ENCODE measurements at places on chromosomes 13 and 19. TPM values are rescaled to one million over a fixed set of nuclear protein-coding genes. Genes with fewer than 3 reads are reported as not detected.

HS6ST3 gene
- 21.3 TPM for total RNA-seq

KLK5 gene
- total RNA-seq = not detected

ZNF439 gene
- 74.8 TPM for total RNA-seq

SDHAF1 gene
- 13.5 TPM for total RNA-seq

FGF21 gene
- total RNA-seq = not detected

ZNF888 gene
- total RNA-seq = 5.0 TPM

MYCBP2 gene
- 513 TPM for total RNA-seq

LGALS4 gene
- total RNA-seq = not detected

LSR gene
- 3.1 TPM for total RNA-seq

KLK1 gene
- total RNA-seq = not detected

POGLUT2 gene
- total RNA-seq = 9.4 TPM

Measured in parietal lobe (tissue), 2 donors.